ENCODE measurements at places on chromosomes 5 and 9.

- DNase-seq, result no peak
Observed at GRCh38 chr9:72789885-72790284, 163.0 kb downstream of the ALDH1A1 start.

- no peak for DNase-seq
Observed at GRCh38 chr5:77882670-77883257, 106.6 kb upstream of the TBCA start.

DNA sequence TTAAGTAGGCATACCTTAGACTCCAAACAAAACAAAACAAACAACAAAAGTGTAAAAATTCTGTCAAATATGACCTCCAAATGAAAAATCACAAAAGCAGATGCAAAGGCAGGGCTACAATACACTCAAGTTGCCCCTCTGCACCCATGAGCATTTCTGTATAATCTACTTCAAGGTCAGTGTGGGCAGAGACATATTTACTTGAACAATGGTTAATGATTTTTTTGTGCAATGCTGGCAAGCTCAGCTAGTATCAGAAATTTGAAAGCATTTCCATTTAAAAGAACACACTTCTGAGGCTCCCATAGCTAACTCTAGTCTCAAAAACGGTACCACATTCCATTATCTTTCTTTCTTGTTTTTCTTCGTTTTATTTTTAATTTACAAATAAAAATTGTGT is 57.9 kb downstream of the PLCXD3 start:
- no peak for DNase-seq

DNA sequence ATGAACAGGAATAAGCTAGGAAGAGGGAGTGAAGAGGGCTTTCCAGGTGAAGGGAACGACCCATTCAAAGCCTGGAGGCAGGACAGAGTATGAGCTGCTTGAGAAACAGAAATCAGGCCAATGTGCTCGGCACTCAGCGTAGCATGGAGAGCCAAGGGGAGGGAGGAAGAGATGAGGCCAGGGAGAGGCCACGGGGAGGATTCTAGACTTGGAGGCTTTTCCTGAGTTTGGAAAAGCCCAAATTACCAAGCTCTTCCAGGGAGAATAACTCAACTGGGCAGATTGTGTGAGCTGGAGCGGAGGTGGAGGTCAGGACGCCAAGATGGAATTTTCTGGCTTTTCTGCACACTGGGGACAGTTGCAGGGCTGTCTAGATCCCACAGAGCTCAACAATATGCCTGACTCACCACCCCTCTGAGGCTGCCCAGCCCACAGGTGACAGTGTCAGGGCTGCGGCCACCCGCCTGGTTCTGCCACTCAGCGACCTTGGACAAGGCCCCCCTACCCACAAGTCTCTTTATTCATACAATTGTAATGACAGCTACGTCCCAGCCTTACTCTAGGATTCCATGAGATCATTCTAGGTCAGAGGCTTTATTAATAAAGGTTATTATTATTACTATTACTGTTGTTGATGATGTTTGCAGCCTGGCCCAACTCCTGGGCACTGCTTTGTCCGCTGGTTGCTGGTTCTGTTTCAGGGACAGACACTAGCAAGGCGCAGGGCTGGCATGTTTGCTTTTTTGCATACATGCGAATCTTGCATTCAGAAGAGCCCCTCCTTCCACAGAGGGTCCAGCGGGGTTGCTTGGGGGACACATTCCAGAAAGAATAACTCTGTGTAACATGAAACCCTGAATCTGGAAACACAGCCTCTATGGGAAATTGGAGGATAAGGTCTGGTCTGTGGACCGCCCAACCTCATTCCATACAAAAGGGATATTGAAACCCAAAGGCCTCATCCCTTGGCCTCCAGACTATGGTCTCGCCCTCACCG is 9.4 kb upstream of the LMX1B start:
- no peak for DNase-seq

GRCh38 chr5:80082731-80083100 is 47.6 kb downstream of the THBS4 start:
- DNase-seq, result peak; percentile 33
